ENCODE measurements at places on chromosomes 11 and 22. TPM values are rescaled to one million over a fixed set of nuclear protein-coding genes. Genes with fewer than 3 reads are reported as not detected.

ABTB2 gene
- 22.7 TPM for total RNA-seq

IRAG1 gene
- total RNA-seq, result 0.21 TPM

APLP2 gene
- total RNA-seq, result 589 TPM

SLC22A25 gene
- total RNA-seq, result not detected

ANO1 gene
- total RNA-seq, result 2.3 TPM

CCDC15 gene
- total RNA-seq, result 2.8 TPM

OSBP2 gene
- 4.7 TPM for total RNA-seq

CBX7 gene
- total RNA-seq, result 14.5 TPM

GRCh38 chr11:5831196-5831829 lies 10.4 kb downstream of the OR52E6 start:
- H3K36me3 ChIP-seq, result no peaks in the 10 kb centered on the region
- DNase-seq, result no peak
- H3K4me1 ChIP-seq, result no peaks in the 10 kb centered on the region
- no peak overlapping the region for H3K4me3 ChIP-seq
- no peaks in the 10 kb centered on the region for H3K27me3 ChIP-seq
- H3K27ac ChIP-seq, result no peak overlapping the region

DNA sequence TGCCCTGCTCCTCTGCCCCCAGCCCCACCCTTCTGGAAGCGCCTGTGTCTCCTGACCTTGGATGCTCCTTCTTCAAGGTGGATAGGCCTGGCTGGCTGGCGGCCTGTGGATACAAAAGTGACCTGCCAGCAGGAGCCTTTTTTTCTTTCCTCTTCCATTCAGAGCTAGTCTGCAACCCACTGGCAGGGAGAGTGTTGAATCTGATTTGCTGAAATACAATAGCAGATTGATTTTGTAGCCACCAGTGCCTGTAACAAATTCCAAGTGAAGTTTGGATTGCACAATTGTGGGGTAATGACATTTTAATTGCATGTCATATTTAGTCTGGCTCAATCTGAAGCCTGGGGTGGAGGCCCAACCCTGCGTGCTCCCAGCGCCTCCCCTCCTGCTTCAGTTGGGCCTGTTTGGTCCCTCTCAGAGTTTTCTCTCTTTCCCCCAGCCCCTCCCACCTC lies 97.2 kb downstream of the GRIK4 start:
- H3K4me3 ChIP-seq, result no peak overlapping the region
- H3K4me1 ChIP-seq, result no peaks in the 10 kb centered on the region
- no peaks in the 10 kb centered on the region for H3K36me3 ChIP-seq
- H3K27me3 ChIP-seq, result no peaks in the 10 kb centered on the region
- H3K27ac ChIP-seq, result no peak overlapping the region
- DNase-seq, result no peak

GRCh38 chr11:12161137-12161536 lies 50.7 kb downstream of the MICAL2 start:
- H3K4me3 ChIP-seq, result no peak overlapping the region
- no peak for DNase-seq

DNA sequence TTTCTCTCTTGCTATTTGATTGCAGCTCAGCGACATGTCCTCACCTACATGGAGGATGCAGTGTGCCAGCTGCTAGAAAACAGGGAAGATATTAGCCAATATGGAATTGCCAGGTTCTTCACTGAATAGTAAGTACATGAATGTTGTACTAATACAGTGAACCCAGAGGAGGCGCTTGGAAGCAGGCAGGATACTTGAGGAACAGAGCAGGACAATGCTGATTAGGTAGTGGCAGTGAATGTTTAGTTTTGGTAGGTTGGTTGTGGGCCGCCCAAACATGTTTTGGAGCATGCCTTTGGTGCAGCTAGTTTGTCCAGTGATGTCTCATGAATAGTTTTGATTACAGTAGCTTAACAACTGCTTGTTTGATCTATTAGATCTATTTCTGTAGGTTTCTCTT lies 50.6 kb downstream of the CSTPP1 start:
- H3K27me3 ChIP-seq, result no peaks in the 10 kb centered on the region
- H3K36me3 ChIP-seq, result no peaks in the 10 kb centered on the region
- no peak overlapping the region for H3K4me3 ChIP-seq
- DNase-seq, result no peak

DNA sequence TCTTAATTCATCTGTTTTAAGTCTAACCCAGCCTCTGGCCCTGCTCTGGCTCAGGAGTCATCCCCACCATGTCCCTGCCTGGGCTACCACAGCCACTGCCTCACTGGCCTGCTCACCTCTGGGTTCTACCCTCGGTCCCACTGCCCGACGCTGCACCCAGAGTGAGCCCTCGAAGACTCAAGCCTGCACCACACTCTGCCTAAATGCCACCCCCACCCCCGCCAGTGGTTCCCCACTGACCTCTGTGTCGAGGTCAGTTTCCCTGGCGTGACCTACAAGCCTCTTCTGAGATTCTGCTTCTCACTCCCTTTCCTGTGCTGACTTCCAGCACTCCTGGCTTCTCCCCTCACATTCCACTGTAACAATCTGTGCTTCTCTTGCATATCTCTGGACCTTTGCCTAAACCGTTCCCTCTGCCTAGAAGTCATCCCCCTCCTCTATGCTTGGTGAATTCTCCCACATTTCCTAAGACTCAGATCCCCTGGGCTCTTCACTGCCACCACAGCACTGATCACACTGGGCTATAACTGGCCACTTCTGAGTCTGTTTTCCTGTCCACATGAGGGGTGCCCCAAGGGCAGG lies 12.5 kb upstream of the PDE2A start:
- no peak overlapping the region for H3K27ac ChIP-seq
- peaks cover 8% of the 10 kb centered on the region for H3K4me1 ChIP-seq
- DNase-seq, result no peak
- no peaks in the 10 kb centered on the region for H3K27me3 ChIP-seq
- H3K36me3 ChIP-seq, result no peaks in the 10 kb centered on the region

DNA sequence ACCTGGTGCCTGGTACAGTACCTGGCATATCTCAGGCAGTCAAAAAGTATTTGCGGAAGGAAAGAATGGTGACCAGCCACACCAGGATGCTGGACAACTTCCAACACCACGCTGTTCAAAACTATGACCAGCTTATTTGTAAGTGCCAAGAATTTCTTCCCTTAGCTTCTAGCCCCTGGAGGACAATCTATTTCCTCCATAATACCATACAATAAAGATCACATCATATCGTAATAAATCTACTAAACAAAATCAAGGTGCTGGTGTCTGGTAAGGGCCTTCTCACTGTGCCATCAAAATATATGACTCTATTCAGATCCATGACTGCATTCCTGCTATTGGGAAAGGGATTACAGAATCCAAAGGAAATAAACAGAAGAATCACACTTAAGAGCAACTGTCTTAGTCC lies 51.5 kb downstream of the ALG9 start:
- H3K4me3 ChIP-seq, result no peak overlapping the region
- H3K27me3 ChIP-seq, result no peaks in the 10 kb centered on the region
- no peak for DNase-seq
- H3K36me3 ChIP-seq, result no peaks in the 10 kb centered on the region
- no peaks in the 10 kb centered on the region for H3K4me1 ChIP-seq

- no peak overlapping the region for H3K4me3 ChIP-seq
- H3K36me3 ChIP-seq, result no peaks in the 10 kb centered on the region
- no peak for DNase-seq
- H3K4me1 ChIP-seq, result no peaks in the 10 kb centered on the region
These were observed 38.7 kb upstream of the C11orf87 start for GRCh38 chr11:109383306-109383705.

DNA sequence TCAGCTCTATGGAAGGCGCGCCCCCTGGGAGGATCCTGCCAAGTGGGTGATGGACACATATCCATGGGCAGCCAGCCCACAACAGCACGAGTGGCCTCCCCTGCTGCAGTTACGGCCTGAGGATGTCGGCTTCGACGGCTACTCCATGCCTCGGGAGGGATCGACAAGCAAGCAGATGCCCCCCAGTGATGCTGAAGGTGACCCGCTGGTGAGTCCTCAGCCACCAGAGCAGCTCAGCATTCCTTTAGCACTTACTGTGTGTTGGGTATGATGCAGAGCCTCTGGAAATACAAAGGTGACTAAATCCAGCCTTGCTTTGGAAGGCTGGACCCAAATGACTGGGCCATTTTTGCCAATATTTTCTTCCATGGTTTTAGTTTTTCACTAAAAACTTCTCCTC lies 45.7 kb downstream of the DBX1 start:
- H3K27me3 ChIP-seq, result no peaks in the 10 kb centered on the region
- H3K4me3 ChIP-seq, result no peak overlapping the region
- DNase-seq, result no peak
- peaks cover 18% of the 10 kb centered on the region for H3K4me1 ChIP-seq
- no peak overlapping the region for H3K27ac ChIP-seq
